ENCODE measurements at places on chromosomes 1 and 21.

DNA sequence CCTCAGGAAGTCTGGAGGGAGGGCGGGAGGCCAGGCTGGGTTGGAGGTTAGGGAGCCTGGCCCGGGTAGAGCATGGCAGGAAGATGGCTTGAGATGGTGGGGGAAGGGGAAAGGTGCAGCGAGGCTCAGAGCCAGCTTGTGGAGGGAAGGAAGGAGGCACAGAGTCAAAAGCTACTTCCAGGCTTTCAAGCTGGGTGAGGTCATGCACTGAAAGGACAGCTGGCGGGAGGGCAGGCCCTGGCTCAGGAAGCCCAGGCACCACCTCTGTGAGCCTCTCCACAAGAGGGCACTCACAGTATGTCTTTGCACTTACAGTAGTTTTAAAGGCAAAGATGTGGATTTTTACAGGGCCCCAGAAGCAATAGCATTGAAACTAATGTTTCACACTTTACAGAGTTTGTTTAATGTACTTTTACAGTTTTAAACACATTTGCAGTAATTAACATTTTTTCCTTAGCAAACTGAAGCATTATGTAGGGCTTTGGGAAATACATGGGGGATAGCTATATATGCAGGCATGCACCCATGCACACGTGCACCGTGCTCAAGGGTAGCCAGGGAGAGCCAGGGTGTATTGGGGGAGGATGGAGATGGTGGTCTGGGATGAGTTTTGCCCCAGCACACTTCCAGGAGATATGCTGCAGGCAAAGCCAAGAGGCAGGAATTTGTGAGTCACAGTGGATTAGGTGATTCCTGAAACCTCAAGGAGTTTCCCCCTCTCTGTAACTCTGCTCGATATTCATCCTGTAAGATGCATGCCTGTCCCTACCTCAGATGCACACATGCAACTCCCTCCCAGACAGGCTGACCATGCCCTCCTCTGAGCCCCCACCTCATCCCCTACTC, 6.1 kb upstream of the ADAM15 start:
- DNase-seq = peak; percentile 77

GRCh38 chr1:17857996-17858395, 102.9 kb downstream of the ACTL8 start:
- no peak for DNase-seq

DNA sequence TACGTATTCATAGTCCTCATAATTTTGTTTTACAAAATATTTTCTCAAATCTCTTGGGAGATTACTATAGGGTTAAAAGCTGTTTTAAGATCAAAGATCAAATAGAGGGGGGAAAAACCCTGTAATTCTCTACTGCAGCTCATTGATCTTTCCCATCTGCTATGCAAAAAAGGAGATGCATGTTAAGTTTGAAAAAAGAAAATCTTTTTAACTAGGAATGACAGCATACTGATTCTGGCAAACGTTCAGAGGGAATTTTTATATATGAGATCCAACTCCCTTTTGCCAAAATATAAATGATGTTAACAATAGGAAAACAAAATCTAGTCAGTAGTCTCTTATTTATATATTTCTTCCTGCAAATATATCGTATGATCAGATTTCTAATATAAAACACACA, 69.1 kb downstream of the SMYD3 start:
- DNase-seq = no peak

- DNase-seq = no peak
Measured at GRCh38 chr1:162904579-162904978, 43.6 kb upstream of the CCDC190 start.

DNA sequence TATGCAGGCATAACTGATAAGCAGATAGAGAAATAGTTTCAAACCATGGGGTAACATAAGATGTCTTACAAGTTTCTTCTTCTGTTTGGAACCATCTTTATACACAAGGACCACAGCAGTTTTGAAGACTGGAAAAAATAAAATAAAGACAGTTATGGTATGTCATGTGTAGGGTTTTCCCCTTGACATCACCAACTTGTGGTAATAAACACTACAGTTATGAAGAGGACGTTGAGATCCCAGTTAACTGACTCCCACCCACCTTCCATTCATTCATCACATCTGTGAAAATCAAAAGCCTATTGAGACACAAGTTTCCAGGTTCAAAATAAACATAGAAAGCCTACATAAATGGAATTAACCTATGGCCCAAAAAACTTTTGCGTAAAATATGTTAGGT, 92.5 kb upstream of the KRTAP19-8 start:
- DNase-seq = no peak

GRCh38 chr21:15247613-15248012, 182.8 kb upstream of the NRIP1 start:
- no peak for DNase-seq

DNA sequence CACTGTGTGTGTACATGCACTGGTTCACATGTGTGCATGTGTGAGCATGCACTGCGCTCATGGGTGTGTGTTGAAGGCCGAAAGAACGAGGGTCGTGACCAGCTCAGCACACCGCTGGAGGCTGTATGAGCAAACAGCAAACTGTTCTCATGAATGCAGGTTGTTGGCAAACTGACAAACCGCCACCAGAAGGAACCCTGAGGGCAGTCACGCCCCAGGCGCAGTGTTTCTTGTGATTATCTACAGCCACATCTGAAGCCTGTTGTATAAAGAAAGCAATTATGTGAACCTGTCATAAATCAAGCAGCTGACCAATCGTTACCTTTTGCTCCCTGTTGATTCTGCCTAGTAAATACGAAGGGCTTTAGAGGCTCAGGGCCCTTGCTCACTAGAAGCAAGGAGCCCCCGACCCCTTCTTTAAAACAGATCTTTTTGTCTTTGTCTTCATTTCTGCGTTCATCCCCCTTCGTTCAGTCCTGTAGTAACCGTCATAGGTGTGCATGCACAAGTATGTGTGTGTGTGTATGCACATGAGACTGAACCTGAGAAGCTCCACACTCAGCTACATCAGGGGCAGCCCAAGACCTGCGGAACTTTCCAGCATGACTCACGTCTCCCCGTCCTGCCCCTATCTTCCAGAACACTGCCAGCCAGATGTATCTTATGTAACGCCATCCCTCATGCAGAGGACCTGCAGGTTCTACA, 16.8 kb upstream of the RIPK4 start:
- no peak for DNase-seq

GRCh38 chr1:63643517-63643916, 50.3 kb downstream of the PGM1 start:
- DNase-seq = no peak

DNA sequence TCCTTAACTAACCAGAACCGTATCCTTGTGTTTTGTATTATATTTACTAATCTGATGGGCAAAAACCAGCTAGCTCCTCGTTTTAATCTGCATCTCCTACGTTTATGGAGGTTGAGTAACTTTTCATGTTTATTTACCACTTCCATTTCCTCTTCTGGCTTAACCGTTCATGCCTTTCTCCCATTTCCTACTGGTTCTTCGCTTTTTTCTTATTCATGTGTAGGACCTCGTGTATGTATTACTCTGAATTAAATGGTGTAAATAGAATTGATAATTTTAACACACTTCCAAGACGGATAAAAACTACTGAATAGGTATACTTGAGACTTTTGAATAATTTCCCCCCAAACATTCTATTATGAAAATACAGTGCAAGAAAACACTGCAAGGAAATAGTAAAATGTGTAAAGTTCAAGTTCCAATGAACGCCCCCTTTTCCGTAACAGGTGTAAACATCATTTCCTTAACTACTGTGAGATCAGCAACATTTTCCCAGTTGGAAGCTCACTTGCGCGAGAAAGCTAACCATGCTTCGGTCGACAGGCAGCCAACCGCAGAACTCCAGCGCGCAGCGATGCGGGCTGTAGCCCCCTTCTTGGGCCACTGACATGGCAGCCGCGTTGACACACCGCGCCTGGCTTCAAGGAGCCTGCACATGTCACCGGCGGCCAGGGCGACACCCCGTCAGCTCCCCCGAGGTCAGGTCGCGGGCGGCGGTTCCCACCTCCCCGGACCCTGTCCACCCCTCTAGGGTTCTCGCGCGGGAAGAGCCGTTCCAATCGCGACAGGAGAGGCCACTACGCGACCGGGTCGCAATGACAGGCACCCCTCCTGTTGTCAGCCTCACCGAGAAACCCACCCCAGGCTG, 816 bp downstream of the EDEM3 start:
- peak; percentile 22 for DNase-seq

- DNase-seq = no peak
Measured at GRCh38 chr1:18340787-18341186, 139.9 kb upstream of the KLHDC7A start.

DNA sequence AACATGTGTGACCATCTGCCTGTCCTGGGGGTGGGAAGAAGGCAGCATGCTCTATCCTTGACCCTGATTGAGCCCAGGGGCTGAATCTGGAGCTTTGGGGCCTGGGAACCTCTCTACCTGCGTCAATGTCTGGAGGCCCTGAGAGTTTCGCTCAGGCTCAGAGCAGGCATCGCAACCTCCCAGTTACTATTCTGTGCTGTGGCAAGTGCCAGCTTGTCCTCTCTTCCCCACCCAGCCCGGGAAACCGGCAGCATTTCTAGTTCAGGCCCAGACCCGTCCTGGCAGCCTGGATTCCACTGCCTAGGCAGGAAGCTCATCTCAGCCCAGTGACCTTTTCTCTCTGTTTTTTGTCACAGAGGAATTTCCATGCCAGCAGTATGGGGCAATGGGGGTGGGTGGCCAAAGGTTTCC, 10.0 kb upstream of the IRF6 start:
- DNase-seq = no peak

DNA sequence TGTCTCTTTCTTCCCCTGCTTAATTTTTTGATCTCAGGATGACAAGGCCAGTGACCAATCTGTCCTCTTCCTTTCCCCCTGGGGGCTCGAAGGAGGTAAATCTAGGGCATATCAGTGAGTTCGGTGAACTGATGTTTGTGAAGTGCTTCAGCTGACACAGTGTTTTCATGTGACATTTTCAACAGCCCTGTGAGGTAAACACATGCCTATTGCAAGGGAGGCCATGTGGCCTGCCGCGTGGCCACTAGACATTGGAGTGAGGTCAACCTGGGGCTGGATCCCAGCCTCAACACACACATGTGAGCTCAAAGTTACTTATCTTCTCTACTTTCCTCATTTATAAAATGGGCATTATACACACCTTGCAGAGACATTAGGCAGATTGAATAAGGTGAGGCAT, 126.3 kb downstream of the PLPP3 start:
- DNase-seq = no peak

DNA sequence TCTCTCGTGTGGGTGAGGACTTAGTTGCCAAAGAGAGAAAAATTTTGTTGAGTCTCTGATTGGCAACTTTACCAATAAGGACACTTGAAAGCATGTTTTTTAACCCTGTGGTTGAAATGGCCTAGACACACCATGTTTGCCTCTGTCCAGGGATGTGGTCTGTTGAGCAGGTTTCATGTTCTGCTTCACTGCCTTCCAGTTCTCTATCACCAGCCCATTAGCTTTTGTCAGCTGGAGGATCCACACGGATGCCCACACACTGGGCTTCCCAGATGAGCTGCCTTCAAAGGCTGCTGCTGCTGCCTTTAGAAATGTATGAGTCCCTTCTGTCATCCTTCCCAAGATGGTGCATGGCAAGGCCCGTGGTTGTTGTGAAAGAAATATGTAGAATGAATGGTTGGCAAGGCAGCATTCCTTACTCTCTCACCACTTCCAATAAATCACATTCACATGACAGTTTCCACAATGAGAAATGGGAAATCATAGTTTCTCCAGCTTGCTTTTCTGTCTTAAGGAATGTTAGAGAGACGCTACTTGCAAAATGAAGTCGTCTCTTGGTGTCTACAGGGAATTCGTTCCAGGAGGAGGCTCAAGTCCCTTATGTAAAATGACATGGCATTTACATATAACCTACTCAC, 108.2 kb upstream of the SLC35F3 start:
- DNase-seq = no peak

GRCh38 chr1:221039616-221040015, 160.4 kb downstream of the HLX start:
- no peak for DNase-seq

- peak; percentile 84 for DNase-seq
Measured at GRCh38 chr1:19728413-19729145, 63.9 kb downstream of the HTR6 start.

DNA sequence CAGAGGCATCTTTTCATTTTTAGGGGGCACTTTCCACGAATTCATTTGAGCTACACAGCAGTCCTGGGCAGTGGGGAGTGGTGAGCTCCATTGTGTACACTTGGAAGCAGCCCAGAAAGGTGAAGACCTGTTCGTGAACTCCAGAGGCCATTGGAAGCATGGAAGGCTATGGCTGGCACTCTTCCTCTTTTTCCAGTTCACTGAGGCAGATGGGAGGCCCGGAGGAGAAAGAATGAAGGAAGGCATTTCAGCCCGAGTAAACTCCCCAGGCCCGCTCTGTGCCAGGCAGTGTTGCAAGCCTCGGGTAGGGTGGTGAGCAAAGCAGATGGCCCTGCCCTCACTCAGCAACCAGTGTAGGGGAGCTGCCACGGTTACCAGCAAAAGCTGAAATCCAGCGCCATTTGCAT, 673 bp upstream of the DHCR24 start:
- peak; percentile 61 for DNase-seq

GRCh38 chr1:2232916-2233438, 4.9 kb downstream of the SKI start:
- no peak for DNase-seq

DNA sequence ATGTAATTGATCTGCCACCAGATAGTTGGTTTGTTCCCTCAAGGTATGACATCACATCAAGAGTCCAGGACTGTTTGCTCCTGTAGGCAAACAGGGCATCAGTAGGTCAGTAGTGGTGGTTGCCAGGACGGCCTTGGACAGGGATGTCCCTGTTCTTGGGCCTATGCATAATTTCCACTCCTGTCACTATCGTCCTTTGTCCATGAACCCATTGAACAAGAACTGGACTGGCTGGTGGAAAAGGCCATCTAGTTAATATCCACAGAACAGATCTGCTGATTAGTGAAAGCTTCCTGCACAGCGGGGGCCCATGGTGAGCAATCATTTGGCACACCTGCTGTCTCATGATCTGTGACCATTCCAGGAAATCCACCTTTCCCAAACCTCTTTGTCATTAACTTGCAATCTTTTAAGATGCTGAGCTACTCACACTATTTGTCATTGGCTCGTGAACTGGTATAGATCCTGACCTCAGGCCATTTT, 12.4 kb upstream of the BSDC1 start:
- peak; percentile 49 for DNase-seq

GRCh38 chr1:119768778-119769177, at the start of gene HMGCS2:
Gene HMGCS2, minus strand, starts transcription at chr1:119768905. Its CDS starts 61 bp downstream, at chr1:119768844.
- no peak for DNase-seq

DNA sequence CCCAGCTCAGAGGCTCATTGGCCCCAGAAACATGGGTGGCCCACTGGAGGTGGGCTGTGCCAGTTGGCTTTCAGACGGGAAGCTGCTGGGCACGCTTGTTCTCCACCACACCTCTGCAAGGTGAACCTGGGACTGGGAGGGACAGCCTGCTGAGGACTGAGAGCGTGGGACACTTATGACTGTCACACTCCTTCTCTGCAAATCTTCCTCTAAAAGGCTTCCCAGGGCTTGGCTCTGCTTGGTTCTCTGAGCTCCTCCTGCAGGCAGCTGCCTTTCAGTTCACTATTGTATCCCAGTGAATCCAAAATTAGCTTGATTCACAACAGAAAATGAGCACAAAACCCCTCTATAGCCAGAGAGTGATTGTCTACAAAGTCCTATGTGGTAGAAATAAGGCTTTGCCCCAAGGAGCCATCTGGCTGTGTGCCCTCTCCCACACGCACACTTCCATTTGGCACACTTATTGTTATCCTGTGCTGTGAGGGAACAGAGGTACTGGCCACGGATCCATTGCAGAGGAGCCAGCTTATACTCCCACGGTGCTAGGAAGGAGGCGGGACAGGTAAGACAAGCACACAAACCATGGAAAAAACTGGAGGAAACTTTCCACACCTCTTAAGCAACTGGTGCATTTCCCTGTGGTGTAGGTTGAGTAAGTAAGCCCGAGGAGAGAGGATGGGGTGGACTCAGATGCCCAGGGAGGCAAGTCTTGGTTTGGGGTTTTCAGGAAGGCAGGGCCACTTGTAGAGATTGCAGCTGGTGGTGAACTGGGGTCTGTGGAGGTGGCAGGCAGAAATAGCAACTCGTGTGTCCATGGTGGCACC, 18.9 kb upstream of the BTG2 start:
- peak; percentile 77 for DNase-seq

All from cerebellar cortex (tissue), 1 donor.